ENCODE measurements at places on chromosomes 7 and 10.

GRCh38 chr7:103592844-103593243 lies 146.8 kb upstream of the SLC26A5 start:
- no peak for DNase-seq

DNA sequence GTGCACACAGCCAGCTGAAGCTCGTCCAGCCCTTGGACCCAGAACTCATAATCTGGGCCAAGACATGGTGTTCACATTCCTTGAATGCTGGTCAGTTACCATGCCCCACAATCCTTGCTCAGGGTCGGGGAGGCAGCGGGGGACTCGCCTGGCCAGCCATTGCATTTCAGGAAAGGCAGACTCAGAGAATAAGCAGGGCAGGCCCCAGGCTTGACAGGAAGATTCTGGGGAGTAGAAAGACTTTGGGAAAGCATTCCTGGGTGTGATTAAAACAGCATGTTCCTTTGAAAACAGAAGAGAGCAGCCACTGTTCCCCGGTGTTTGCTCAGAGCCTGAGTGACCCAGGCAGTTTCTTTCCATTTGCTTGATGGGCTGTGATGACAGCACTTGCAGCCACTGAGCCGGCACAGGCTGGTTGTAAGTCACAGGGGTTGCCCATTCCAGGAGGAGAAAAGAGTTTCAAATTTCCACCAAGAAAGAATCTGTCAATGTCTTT lies 473.7 kb downstream of the TYW1 start:
- no peak for DNase-seq

GRCh38 chr10:128050936-128051335 lies 75.3 kb downstream of the MKI67 start:
- DNase-seq, result no peak

DNA sequence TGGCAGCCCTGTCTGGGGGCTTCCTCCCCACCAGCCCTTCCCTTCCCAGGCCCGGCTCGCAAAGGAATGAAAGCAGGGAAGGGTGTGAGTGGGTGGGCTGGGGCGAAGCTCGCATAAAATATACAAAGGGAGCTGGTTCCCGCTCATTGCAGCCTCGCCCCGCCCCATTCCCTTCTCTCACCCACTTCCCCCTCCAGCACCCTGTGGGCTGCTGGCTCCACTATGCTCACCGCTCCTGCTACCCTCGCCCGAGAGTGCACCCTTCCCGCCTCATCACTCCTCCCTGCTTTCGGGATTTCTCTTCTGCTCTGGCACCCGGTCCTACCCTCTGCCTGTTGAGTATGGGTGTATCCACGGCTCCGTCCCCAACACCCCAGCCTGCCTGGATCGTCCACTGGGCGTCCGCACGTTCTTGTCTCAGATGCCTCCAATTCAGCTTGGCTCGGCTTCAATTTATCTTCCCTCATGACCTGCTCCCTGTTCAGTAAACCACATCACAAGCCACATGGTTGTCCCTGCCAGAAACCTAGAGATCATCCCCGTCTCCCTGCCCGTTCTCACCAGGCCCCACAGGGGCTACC lies 14.4 kb upstream of the TTYH3 start:
- no peak for DNase-seq

DNA sequence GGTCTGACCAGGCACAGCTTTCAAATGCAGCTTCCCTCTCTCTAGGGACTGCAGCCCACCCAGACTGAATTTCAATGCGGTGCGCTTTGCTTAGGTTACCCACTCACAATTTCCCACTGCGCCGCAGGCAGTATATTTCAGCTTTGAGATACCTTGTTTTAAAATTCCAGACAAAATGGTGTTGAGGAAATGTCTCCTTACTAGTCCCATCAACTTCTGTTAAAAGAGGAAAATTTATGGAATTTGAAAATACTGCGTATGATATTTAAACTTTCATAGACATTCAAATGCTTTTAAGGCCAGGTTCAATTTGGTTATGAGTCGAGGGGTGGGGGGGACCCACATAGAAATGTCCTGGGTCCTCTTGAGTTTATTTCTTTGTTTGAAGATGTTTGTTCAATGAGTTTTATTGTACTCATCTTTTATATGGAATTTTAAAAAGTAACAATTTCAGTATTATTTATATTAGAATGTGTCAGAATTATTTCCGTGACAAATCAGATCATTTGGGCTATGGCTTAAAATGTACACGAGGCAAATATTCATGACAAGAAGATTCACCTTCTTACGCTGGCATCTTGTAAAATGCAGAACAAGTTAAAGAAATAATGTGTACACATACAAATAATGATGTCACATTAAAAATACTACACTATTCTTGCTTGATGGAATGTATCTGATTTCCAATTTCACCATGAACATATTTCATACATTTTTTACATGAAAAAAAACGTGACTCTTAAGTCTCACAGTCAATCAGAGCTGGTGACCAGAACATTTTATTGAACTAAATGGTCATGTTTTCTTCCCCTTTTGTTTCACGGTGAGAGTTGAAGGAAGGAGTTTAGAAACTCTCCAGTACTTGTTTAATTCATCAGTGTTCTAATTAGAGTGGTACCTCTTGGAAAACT lies 1.3 kb downstream of the IKZF1 start:
- DNase-seq, result no peak

GRCh38 chr7:151080067-151080521 lies 515 bp downstream of the FASTK start:
- peak; percentile 59 for DNase-seq

DNA sequence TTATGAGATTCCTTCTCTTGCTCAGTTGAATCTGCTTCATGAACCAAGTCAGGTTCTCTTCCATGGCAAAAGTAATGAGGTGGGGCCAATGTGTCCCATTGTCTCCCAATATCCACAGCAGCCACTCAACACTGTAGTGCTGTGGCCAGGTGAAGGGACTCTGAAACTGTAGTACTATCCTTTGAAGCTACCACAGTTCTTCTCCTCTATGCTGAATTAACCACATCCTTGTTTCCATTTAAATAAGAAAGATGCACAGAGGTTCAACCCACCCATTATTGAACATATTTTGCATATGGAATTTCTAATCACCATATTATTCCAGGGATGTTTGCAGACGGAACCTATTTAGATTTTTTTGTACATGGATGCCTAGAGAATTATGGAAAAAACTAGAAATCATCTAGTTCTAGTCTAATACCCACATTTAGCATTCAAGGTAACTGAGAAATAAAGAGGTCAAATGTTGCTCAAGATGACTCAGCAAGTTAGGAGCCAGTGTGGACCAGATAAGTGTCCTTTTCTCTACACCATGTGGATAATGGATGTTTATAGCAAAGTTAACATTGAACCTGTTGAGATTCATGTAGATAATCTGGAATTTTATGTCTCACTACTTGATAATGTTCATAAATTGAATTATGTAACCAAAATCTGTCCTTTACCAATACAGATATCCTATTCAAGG lies 64.5 kb downstream of the LRRTM3 start:
- DNase-seq, result no peak

GRCh38 chr7:5477723-5478531 lies 54.3 kb upstream of the TNRC18 start:
- no peak for DNase-seq

DNA sequence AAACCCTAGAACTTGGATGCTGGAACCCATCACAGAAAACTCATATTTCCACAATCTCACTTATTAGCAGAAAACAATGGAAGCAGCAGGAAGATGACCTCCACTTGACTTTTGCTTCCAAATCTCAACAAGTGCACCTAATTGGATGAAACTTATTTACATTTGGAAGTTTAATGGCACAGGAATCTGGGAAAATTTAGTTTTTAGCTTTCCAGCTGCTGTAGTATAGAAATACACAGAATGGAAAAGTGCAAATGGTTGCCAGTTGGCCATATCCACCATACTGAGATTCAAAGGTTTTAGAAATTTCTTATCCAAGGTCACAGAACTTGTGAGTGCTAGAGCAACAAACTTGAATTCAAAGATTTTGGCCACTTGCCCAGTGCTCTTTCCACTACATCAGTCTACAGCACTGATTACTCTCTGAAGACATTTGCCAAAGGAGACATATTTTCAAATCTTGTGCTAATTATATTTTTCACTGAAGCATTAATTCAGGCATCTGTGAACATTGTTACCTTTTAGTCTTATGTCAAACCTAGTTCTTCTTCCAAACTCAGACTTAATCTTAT lies 9.3 kb upstream of the AHR start:
- no peak for DNase-seq

DNA sequence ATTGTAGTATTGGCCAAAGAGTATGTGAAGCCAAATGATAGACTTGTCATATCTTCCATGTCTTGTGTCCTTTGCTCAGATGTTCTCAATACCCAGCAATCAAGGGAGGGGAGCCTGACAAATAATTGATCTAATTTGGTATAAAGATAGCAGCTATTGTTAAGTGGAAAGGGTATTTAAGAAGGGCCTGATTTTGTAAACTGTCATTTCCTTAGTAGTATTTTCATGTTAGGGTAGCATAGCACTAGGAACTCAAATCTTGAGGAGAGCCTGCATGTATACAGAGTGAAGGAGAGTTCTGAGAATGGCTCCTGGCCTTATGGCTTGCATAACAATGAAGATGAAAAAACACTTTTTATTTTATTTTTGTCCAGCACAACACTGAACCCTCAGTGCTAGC lies 53.1 kb downstream of the GNAI1 start:
- DNase-seq, result no peak

DNA sequence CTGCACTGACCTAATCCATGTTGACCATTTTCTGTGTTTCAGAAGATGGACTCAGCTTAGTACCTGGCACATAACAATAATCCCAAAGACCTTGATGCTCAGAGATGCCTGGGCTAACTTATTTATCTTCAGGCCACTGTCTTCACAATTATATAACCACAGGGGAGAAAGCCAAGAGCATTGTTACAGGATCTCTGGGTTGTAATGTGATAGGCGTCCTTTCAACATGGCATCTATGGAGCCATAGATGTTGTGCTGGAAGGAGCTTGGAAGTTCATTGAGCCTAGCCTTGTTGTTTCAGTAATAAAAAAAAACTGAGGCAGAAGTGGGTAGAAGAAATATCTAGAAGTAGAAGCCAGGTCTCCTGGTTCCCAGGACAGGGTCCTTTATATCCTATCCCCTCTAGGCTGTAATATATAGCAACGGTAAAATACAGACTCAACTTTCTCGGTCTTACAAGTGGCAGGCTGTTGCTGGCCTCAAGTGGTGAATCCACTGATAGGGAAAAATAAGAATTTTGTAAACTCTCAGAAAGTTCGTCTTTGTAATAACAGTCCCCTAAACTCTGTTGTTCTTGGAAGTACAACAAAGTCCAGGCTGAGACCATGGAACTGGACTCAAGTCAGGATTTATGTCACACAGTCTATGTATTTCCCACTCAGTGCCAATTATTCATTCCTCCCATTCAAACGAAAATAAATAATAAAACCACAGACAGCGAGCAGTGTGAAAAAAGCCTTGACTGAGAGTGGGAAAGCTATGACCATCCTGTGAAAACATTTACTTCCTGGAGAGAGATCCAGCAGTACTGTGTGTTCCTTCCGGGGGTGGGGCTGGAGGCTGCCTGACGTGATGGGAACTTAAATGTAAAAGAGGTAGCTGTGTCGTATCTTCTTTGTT lies 277.6 kb downstream of the REEP3 start:
- DNase-seq, result no peak

Measured in RWPE2 (cell line).